ENCODE measurements at places on chromosomes 1 and 21. TPM values are rescaled to one million over a fixed set of nuclear protein-coding genes. Genes with fewer than 3 reads are reported as not detected.

The FCRL4 gene
- total RNA-seq, result not detected

The RAB25 gene
- total RNA-seq, result 0.18 TPM

The TAS1R1 gene
- not detected for total RNA-seq

The B3GALT2 gene
- not detected for total RNA-seq

The OR10X1 gene
- total RNA-seq, result not detected

The ADORA3 gene
- not detected for total RNA-seq

The S100A9 gene
- not detected for total RNA-seq

The RPTN gene
- total RNA-seq, result not detected

The SAMD11 gene
- total RNA-seq, result not detected

The C1QC gene
- not detected for total RNA-seq

The GLIS1 gene
- not detected for total RNA-seq

The CEP104 gene
- 35.4 TPM for total RNA-seq

The MRPL20 gene
- 143 TPM for total RNA-seq

The DISP3 gene
- 0.23 TPM for total RNA-seq

The SHC1 gene
- 56.1 TPM for total RNA-seq

The CNR2 gene
- total RNA-seq, result 0.05 TPM

The IBA57 gene
- 7.9 TPM for total RNA-seq

The MROH7 gene
- total RNA-seq, result 0.16 TPM

The THEM5 gene
- total RNA-seq, result not detected

The TARS2 gene
- 66.2 TPM for total RNA-seq

The CYP4A22 gene
- total RNA-seq, result not detected

The CFHR2 gene
- total RNA-seq, result not detected

The FTCD gene
- total RNA-seq, result 0.23 TPM

The ST6GALNAC5 gene
- total RNA-seq, result not detected

The HSD3B2 gene
- total RNA-seq, result not detected

The KRTAP19-4 gene
- total RNA-seq, result not detected

The PTPRC gene
- 333 TPM for total RNA-seq

The SYT11 gene
- total RNA-seq, result 22.3 TPM
